T-cell (primary cell): ENCODE measurements at places on chromosomes 1 and 21.

DNA sequence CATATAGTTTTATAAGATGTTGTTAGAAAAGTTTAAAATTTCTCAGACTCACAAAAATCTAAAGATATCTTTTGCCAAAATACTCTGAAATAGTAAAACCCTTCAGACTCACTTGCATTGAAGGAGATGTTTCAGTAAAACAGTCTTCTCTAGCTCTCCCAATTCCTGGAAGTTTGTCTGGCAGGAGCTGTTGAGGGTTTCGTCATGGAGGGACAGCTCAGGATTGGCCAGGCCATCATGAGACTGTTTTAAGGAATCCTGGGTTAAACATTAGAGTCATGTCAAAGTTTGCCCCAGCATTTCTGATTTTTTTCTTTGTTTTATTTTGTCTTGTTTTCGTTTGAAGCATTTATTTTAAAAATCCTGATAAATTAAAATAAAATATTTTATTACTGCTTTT, 293.8 kb upstream of the PBX1 start:
- no peak for DNase-seq

GRCh38 chr1:77382366-77382765, 100.5 kb downstream of the AK5 start:
- DNase-seq: no peak

DNA sequence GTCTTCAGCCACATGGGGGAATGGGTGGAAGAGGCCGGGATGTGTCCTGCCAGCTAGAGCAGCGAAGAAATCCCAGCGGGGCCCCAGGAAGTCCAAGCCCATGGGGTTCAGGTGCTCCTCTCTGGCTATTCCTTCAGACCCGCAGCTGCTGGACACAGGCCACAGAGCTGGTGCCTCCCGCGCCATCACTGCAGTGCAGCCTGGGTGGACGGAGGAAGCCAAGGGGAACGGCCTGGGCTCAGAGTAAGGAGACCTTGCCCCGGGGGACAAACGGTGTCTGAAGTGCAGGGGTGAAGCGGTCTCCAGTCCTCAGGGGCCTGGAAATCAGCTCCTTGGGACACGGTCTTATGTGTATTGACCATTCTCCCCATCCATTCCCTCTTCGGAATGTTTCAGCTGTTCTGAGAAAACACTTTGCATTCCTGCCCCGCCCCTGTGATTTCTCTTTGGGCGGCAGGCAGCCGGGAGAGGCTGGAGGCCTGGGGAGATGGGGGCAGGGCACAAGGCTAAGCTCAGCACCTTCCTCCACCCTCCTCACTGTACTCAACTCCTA, 18.4 kb downstream of the MTHFR start:
- no peak for DNase-seq

DNA sequence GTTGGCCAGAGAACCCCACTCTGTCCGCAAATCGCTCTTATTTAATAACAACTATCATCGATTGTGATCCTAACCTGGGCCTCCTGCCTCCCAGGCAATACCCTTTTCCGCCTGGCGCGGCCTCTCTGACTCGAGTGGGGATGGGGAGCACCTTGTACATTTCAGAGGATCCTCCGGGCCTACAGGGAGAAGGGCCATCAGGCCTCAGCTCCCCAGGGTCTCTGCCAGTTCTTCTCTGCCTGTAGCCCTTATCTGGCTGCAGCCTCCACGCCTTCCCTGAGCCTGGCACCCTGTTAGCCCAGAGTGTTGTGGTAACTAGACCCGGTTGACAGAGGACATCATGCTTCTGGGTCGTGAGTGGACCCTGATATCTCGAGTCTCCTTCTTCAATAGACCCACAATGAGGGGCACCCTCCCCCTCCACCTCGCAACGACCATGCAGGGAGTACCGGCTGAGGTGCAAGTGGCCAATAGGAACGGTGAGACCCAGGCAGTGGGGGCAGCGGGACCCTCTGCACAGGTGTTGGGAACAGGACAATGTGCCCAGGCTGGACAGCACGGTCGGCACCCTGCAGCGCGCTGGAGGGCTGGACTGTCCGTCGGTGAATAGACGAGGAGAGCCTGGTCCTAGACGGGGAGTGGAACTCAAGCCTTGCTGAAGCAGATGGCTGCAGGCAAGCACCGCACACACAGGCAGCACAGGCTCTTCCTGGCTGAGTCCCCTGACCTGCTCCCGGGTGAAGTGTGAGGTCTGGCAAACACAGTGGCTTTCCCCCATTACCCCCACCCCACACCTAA, 7.1 kb upstream of the CRYBG2 start:
- no peak for DNase-seq

DNA sequence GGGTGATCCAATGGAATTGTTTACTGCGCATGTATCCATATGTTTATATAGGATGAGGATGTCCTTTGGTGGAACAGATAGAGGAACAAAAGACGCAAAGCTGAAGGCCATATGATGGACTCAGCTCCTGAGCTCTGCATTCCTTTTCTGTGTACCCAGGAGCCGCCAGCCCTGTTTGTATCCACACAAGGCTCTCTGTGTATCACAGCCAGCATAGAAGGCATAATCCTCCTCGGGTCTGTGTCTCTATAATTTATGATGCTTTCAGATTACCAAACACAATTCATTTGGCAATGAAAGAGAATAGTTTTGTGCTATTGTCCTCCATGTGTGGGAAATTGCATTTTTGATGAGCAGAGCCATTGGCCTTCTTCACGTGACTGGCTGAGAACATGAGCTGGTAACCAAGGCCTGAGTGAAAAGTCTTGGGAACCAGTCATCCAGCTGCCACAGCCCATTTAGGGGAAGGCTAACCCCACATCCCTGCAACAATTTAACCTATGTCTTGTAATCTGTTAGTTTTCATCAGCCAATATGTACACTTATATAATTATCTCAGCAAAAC, 119.2 kb downstream of the PBX1 start:
- no peak for DNase-seq

- no peak for DNase-seq
Measured at GRCh38 chr1:112533029-112533428, 24.3 kb downstream of the WNT2B start.
